ENCODE measurements at places on chromosomes 4 and X.

DNA sequence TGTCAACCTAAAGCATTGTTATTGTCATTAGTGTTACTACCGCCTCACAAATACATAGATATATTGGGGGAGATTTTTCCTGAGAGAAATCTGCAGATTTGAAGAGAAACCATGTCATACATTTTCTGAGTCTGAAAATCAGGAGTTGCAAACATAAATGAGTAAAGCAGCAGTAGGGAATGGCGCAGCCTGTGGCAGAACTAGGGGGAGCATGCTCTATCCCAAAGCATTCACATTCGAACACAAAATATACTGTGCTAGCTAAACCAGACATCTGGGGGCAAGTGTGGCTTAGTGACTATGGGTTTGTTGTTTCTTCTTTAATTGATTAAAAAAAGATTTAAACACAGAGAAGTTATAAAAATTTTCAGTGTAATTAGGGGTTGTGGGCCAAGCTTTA is 83.2 kb downstream of the CPE start:
- DNase-seq = no peak

DNA sequence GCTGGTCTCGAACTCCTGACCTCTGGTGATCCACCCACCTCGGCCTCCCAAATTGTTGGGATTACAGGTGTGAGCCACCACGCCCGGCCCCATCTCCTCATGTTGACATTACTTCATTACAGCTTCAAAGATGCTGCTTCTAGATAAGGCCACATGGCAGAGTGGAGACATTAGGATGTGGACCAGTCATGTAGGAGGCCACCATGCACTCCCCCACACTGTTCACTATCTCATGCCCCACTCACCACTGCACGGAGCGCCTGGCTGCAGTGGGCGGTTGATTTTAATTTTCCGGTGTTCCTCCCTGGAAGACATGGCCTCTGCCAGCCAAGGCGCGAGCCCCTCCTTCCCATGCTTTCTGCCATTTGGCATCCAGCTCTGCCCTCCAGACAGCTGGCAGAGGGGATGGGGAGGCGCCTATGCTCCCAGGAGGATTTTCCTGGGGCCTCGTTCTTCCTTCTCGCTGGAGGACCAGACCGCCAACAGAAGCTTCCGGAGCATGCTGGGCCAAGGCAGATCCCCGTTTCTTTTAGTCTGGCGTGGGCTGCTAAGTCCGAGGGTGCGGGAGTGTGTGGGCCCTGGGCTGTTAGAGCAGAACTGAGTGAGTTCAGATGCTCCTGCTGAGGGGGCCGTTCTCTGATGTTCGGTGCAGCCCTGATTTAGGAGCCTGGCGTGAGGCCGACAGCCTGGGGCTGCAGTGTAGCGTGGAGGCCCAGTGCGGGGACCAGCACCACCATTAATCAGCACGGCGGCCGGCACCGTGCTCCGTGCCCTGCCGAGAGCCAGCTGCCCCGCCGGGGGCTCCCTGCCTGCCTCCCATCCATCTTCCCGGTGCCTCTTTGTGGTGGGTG is 93.1 kb downstream of the SORCS2 start:
- no peak for DNase-seq

GRCh38 chrX:77694491-77694890 is 91.5 kb downstream of the ATRX start:
- DNase-seq = no peak

DNA sequence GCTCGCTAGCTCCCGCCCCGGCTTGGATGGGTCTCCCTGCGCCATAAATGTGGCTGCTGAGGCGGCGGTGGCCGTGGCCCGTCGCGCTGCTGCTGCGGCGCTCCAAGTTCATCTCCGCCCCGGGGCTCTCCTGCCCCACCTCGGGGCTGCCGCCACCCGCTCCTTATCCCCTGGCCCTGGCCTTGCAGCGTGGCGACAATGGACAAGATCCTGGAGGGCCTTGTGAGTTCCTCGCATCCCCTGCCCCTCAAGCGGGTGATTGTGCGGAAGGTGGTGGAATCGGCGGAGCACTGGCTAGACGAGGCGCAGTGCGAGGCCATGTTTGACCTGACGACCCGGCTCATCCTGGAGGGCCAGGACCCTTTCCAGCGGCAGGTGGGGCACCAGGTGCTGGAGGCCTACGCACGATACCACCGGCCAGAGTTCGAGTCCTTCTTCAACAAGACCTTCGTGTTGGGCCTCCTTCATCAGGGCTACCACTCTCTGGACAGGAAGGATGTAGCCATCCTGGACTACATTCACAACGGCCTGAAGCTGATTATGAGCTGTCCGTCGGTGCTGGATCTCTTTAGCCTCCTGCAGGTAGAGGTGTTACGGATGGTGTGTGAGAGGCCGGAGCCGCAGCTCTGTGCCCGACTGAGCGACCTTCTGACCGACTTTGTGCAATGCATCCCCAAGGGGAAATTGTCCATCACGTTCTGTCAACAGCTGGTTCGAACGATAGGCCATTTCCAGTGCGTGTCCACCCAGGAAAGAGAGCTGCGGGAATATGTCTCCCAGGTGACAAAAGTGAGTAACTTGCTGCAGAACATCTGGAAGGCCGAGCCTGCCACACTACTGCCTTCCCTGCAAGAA is 763 bp downstream of the USP38 start:
- peak; percentile 35 for DNase-seq

GRCh38 chr4:73816814-73817213 is 19.7 kb upstream of the CXCL6 start:
- DNase-seq = peak; percentile 95

GRCh38 chr4:26023203-26023972 is 109.4 kb downstream of the SMIM20 start:
- no peak for DNase-seq

GRCh38 chr4:108814326-108814725 is 51.5 kb upstream of the ETNPPL start:
- DNase-seq = no peak

- DNase-seq = no peak
These were observed 265.0 kb upstream of the FAT4 start for GRCh38 chr4:125049711-125050110.

DNA sequence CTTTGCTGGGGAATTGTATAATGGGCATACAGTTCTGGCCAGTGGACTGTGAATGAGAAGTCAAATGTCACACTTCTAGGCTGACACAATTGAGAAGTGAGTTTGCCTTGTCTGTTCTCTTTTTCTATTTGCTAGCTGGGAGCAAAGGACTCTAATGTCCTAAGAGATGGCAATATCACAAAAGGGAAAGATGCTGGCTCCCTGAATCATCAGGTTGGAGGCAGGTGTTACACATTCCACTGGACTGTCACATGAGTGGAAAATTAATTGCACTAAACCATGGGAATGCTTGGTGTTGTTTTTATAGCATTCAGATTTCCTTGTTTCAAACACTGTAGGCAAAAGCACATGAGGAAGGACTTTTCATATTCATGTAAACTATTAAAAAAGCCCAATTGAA is 388.3 kb downstream of the ADAM29 start:
- no peak for DNase-seq
